GM12878 (cell line): ENCODE measurements at places on chromosomes 11 and 22.

DNA sequence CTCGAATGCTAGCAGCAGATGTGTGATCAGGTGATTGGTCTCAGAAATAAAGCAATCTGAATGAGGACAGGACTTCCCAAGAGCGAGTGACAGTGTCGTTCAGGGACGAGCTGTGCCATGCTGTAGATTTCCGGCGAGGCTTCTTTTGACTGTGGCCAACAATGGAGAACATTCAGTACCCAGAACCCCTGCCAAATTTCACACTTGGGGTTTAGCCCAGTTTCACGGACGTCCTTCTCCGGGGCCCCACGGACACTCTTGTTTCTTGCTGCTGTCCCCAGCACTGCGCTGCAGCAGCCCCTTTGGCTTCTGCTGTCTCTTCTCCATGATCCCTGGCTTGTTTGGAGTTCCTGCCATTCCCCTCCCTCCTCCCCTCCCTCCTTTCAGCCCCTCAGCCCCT lies 115.1 kb upstream of the GRAMD1B start:
- no peak for DNase-seq

DNA sequence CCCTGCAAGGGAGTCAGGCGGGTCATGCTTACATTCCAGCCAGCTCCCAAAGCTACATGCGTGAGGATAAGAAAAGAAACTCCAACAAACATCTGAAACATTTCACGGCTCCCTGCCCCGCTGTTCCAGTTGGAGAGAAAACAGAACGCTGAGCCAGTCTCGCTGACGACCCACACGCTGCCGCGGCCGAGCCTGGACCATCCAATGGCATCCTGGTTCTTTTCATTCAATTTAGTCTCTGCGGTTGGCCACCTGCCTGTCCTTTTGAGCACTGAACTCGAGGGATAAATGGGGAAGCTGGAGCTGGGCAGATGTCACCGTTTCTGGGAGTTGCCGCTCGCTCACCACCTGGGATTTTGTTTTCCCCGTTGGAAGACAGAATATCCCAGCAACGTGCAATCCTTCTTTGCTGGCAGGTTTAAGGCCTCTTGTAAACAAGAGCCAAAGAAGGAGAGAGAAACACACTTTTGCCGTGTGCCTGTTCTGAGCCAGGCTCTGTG lies 45.3 kb upstream of the SHISAL1 start:
- DNase-seq = no peak

GRCh38 chr22:21948824-21949568 lies 3.7 kb downstream of the PPM1F start:
- DNase-seq = no peak

DNA sequence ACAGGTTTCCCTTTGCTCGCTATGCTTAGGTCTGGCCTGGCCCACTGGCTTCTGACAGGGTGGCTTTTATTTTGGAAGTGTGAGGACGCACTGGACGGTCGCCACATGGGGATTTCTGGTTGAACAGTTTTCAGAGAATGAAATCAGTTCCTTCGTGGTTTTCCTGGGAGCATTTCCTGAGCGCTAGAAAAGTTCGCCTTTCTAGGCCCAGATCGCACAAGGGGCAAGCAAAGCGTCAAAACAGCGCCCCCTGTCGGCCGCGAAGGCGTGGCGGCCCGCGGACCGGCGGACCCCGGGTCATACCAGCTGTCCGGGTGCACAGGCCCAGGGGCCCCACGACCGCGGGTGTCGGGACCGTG lies 12.7 kb upstream of the CYP2R1 start:
- no peak for DNase-seq

DNA sequence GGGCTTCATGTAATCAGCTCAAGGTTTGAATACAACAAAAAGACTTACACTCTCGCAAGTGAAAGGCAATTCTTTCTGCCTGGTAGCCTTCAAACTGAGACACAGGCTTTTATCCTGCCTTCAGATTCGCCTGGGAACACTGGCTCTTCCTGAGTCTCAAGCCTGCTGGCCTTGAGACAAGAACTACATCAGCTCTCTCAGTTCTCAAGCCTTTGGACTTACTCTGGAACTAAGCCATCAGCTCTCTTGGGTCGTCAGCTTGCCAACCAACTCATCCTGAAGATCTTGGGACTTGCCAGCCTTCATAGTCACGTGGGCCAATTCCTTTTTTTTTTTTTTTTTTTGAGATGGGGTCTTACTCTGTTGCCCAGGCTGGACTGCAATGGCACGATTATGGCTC lies 35.7 kb upstream of the LRRC10B start:
- no peak for DNase-seq

GRCh38 chr11:16797776-16798175 lies 59.3 kb downstream of the C11orf58 start:
- DNase-seq = no peak

GRCh38 chr22:23090457-23090835 lies 20.1 kb downstream of the GNAZ start:
- DNase-seq = no peak

DNA sequence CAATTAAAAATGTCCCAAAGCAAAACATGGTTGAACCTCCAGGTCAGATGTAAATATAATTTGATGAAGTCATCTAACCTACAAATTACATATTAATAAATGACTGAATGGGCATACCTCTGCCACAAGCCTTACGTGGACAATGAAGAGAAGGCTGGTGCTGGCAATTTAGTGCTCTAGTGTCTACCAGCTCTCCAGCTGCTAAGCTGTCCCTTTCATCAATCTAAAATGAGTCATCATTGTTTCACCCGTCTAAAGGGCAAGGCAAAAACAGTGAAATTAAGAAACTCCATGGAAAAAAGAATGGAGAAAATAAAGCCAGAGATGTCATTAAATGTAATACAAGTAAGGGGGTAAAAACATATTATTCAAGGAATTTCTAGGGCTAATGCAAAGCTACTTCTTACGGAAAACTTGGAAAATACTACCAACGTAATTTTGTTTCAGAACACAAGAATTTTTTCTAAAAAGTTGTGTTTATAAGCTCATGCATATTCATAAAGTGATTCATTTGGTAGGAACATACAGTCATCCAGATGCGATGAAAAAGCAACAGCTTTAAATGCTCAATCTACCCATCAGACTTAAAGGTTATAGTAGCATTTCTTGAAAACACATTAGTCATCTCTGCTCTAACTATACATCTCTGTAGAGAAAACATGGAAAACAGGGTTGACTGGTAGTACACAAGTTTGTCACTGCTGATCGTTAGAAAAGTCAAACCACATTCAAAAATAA lies 71.5 kb downstream of the SIK3 start:
- no peak for DNase-seq

DNA sequence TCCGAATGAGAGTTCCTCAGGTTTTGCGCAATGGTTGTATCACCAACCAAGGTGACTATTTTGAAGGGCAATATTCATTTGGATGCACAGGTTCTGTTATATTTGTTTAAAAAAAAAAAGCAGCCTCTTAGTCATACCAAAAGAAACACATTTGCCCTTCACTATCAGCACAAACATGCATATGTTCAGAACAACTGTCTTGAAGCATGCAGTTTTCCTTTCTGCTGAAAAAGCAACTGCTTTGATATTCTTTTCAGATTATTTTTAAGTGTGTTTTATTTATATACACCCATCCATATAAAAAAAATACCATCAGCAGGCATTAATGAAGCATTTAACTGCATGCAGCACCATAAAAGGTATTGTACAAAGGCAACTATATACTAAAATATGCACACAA lies 67.8 kb downstream of the RBFOX2 start:
- no peak for DNase-seq

- DNase-seq = no peak
Observed at GRCh38 chr11:96045622-96046456, 121.9 kb upstream of the MTMR2 start.

- DNase-seq = no peak
Observed at GRCh38 chr11:16555956-16556355, 182.5 kb upstream of the C11orf58 start.

DNA sequence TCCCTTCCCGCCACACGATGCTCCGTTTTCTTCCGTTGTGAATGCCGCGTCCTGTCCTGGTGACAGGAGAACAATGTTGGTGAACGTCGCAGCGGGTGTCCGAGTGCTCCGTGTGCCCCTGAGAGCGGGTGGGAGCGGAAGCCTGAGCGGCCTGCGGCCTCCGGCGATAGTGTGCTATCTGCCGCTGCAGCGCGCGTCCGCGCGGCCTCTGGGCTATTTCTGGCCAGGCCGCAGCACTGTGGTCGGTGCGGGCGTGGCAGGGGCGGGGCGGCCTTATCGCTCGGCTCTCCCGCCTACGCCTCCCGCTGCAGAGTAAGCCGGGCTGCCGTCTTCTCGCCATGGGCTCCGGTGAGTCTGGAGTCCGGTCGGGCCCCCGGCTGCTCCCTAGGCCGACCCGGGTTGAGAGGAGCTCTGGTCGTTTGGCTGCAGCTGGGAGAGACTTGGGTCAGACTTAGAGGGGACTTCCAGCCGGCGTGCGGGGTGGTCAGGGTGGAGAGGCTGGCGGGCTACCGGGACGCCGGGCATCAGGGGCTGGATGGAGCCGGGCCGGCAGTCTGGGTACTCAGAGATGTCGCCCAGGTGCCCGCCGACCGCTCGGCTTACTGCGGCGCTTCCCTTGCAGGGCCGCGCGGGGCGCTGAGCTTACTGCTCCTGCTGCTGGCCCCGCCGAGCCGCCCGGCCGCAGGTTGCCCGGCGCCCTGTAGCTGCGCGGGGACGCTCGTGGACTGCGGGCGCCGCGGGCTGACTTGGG lies at the start of gene GP1BB:
Gene GP1BB, plus strand, starts transcription at position 308 of the 751 bp plus-strand sequence. Its CDS starts 31 bp downstream, at position 339.
- no peak for DNase-seq

DNA sequence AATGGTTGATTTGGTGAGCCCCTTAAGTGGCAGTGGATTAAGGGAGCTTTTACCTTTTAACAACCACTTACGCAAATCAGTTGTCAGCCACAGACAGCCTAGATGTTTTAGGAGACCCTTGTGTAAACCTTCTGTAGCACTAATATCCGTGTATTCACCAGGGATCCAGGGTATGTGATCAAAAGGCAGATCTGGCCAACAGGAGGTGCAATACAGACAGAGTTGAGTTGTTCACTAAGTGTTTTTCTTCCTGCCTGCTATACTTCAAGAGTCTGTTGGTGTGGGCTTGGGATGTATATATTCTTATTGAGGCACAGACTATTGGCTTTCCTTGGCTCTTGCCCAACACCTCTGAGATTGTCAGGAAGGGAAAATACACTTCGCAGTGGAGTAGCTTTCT lies 175.1 kb downstream of the FAT3 start:
- DNase-seq = no peak

DNA sequence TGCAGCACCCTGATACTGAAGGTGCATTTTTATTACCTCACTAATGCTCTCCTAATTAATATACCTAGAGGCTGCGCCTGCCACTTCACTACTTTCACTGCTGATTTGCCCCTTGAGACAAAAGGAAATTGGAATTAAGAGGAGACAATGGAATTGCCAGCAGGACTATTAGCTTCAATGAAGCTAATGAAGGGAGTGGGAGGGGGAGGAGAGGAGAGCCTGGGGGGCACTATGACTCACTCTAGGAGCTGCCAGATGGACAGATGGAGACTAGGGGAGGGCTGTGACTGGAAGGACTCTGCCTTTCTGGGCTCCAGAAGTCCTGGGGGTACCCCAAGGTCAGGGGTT lies 102.8 kb upstream of the DRD2 start:
- no peak for DNase-seq

GRCh38 chr11:12832480-12833224 lies 158.4 kb downstream of the TEAD1 start:
- DNase-seq = no peak

DNA sequence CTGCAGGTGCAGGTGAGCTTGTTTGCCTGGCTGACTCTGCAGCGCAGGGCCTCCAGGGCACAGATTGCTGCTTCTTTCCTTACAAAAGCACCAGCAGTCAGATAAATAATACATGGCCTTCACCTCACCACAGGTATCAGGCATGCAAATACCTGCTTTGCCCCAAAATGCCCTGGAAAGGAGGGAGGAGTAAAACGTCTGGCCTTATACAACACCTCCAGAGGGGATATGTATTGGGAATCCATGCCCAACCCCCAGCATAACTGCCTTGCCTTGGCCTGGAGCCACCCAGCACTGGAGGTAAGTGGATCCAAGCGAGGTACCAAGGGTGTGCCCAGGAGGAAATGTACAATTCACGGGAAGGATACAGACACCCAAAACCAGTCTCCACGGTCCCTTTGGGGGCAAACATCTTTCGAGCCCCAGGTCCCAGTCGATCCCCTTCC lies 860 bp downstream of the TMEM184B start:
- no peak for DNase-seq

- no peak for DNase-seq
Observed at GRCh38 chr11:114170226-114170625, 110.7 kb downstream of the ZBTB16 start.

GRCh38 chr11:74673693-74674360 lies 57.4 kb downstream of the CHRDL2 start:
- DNase-seq = no peak

DNA sequence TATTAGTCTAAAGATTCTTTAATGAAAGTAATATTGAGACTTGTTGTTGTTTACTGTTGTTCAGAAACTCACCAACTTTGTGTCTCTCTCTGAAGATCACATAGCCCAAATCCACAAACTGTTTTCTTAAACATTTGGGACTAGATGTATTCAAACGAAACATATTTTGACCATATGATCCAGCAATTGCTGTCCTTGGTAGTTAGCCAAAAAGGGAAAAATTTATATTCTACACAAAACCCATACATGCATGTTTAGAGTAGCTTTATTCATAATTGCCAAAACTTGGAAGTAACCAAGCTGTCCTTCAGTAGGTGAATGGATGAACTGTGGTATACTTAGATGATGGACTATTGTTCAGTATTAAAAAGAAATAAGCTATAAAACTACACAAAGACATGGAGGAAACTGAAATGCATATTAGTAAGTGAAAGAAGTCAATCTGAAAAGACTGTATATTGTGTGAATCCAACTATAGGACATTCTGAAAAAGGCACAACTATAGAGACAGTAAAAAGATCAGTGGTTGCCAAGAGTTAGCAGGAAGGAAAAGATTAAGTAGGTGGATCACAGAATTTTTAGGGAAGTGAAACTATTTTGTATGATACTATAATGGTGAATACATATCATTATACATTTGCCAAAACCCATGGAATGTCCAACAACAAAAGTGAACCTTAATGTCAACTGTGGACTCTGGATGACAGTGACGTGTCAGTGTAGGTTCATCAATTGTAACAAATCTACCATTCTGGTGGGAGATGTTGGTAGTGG lies 442.9 kb downstream of the INSC start:
- no peak for DNase-seq

DNA sequence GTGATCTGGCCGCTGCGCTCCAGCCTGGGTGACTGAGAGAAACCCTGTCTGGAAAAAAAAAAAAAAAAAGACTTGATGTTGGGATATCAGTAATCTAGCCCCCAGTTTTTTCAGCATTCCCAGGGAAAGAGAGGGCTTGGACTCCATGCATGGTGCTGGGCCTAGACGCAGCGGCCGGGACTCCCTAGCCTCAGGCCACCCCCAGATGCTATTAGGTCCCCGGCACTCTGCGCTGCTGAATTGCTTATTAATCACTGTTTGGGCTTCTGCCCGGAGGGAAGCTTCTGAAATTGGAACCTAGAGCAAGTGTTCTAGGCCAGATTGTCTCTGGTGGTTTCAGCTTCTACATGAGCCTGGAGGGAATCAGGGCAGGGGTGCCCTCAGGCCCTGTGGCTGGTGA lies 39.0 kb downstream of the SLCO2B1 start:
- no peak for DNase-seq

- DNase-seq = no peak
Observed at GRCh38 chr22:32499666-32500065, 25.1 kb downstream of the FBXO7 start.

GRCh38 chr22:23197836-23198235 lies 17.5 kb downstream of the BCR start:
- no peak for DNase-seq

GRCh38 chr11:46404476-46405017 lies 13.0 kb upstream of the CHRM4 start:
- DNase-seq = no peak
